Gastroesophageal sphincter (tissue), 4 donors: ENCODE measurements at places on chromosomes 3 and 15.

GRCh38 chr3:27521872-27522265, 37.7 kb upstream of the SLC4A7 start:
- no peak for ATAC-seq

DNA sequence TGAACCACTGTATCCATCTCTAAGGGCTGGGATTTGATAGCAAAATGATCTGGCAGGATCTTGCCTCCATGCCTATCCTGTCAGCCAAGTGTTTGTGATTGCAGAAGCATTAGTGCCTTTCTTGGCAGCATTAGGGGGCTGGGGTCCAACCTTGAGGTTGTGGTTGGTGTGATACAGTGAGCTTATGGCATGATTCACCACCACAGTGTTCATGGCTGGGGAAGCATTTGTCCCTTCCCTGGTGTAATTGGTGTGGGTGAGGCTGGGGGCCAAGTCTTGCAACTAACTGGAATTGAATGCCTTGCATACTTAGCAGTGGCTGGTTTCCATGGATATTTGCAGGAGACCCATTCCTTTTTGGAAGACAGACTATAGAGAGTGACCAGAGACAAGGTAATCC, 271.0 kb upstream of the TBL1XR1 start:
- peak; percentile 32 for ATAC-seq

DNA sequence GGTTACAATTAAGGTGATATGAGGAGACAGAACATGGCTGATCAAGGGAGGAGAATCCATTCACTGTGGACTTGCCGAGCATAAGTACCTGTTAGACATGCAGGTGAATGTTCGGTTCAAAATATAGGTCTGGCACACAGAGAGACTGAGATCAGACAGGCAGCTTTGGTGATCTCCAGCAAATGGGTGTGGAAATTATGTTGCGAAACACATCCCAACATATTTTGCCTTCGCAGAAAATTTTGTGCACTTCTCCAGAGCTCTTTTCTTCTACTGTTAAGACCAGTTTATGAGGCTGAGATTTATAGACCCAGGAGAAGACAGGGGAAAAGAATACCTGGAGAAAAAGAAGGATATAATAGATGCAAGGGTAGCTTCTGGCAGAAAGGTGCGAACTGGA, 183.2 kb downstream of the NEK10 start:
- no peak for ATAC-seq

GRCh38 chr3:181486141-181486885, 225.4 kb upstream of the SOX2 start:
- no peak for ATAC-seq

DNA sequence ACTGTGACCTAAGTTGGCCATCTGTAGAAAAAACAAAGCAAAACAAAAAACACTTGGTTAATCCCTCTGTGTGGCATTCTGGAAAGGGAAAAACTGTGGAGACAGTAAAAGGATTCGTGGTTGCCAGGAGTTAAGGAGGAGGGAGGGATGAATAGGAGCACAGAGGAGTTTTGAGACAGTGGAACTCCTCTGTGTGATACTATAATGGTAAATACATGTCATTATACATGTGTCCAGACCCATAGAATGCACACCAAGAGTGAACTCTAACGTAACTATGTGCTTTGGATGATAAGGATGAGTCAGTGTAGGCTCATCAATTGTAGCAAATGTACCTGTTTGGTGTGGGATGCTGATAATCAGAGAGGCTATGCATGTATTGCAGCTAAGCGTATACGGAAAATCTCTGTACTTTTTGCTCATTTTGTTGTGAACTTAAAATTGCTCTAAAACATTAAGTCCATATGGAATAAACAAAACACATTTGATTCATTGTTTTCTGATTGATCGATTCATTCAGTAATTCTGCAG, 33.4 kb downstream of the RAP2B start:
- no peak for ATAC-seq

GRCh38 chr15:67068710-67069400, 3.5 kb downstream of the SMAD3 start:
- no peak for ATAC-seq

GRCh38 chr3:12932754-12933153, 91.4 kb upstream of the RPL32 start:
- no peak for ATAC-seq

DNA sequence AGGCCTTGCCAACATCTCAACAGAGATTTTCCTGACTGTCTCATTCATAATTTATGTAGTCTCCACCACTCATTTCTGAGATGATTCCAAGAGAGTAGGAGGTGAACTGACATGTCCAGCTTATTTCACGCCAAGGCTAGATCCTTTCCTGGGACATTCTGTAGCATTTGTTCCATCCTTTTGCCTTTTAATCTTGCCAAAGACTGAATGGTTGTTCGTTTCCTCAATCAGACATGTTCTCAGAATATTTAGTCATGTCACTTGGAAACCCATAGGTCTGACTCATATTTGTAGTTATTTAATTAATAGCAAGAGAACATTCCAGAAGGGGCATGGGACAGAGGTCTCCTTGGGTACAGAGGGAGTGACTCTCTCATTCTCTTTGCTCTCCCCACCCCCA, 80.9 kb downstream of the DHX36 start:
- ATAC-seq = peak; percentile 78

DNA sequence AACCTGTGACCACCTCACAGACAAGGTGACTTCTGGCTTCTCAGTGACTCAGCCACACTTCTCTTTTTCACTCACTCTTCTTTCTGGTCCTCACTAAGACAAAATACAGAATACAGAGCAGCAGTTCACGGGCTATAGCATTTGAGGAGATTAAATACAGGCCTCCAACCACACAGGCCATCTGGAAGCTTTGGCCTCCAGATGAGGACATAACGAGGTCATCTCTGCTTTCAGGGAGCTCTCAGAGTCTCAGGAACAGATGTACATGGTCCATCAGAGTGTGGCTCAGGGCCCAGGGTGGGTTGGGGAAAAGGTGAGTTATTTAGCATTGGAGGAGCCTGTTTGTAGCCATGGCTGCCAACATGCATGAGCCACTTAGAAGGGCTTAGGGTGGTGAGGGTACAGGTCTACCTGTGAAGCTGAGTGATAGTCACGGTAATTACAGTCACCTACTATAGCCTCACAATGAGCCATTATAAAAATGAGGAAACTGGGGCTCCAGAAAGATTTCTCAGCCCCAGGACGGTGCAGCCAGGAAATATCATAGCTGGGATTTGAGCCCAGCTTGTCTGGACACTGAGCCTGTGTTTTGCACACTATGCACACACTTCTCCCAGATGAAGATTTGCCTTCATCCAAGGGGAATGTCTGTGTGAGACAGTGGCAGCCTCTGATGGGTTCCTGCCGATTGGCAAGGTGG, 159.8 kb upstream of the CTDSPL start:
- ATAC-seq = no peak

- ATAC-seq = peak; percentile 75
Observed at GRCh38 chr15:96345560-96346399, 15.3 kb downstream of the NR2F2 start.

DNA sequence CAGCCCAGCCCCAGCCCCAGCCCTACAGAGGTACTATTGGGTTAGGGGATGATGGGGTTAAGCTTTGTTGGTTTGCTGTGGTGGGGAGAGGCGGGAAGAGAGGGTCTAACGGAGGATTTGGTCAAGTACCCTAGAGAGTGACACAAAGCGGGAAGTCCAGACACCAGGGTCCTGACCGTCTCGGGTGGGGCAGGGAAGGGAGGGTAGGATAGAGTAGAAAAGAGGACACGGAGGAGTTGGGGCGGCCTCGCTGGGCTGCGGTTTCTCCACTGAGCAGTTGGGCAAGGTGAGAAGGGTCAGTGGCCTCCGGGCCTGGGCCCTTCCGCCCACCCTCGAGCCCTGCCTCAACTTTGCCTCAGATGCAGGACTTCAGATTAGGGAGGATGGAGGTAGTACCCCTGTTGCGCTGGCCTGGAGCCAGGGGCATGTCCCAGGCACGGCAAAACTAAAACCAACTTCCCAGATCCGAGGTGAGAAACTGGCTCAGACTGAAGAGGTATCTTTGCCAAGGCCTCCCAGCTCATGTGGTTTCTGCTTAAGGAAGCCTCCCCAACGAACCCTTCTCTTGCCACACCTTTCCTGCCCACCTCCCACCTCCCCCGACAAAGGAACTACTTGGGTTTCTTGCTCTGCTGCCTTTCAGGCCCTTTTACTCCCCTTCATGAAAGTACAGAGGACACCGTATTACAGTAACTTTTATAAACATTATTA, 551 bp downstream of the PML start:
- peak; percentile 3 for ATAC-seq

GRCh38 chr3:111859061-111859973, at the start of gene PHLDB2:
TSS of gene PHLDB2 (plus strand) at chr3:111859265. CDS start at chr3:111884078, 24,813 bp downstream.
- ATAC-seq = peak; percentile 83

GRCh38 chr15:70154718-70155347, 57.1 kb upstream of the TLE3 start:
- ATAC-seq = no peak

- no peak for ATAC-seq
Observed at GRCh38 chr3:147336543-147337278, 69.6 kb downstream of the ZIC4 start.

GRCh38 chr3:169295912-169296570, 367.5 kb downstream of the MECOM start:
- ATAC-seq = no peak

- no peak for ATAC-seq
Observed at GRCh38 chr3:158249183-158249582, 139.3 kb downstream of the RSRC1 start.

DNA sequence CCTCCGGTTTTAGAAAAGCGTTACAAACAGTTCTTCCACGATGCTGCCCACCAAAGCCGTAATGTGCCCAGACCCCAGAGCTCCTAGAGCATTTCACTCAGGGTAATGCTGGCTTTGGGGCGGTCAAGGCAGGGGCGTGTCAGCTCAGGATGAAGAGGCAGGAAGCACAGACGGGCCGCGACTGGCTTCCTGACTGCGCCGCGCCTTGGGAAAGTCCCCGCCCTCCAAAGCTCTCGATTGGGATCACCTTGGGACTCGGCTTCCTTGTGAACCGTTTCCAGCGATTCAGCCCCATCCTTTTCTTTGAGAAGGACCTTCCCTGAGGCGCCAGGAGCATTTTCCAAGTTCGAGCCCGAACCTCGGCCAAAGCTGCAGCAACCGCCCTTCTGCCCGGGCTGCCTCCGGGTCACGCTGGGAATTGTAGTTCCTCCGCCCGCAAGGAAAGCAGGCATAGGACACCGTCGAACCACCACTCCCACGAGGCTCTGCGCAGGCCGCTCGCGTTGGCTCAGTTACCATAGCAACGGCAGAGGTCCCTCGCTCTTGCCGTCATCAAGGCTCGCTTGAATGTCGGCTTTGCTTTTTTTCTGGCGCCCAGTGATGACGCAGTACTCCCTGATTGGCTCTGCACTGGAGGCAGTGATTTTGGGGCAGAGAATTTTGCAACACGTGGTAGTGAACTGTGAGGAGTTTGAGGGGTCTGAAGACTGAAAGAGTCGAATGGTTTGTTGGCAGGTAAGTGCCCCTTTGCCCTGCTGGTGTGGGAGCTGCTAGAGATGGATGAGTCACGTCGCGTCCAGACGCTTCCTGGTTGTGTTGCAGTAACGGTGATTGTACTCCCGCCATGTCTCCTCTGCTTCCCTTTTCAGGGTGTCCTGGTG, at the start of the genes CCDC191 and QTRT2:
Gene CCDC191 (minus strand): TSS at position 397 of the 881 bp plus-strand sequence. CDS start 60 bp downstream, at position 337.
Gene QTRT2 (plus strand): TSS at position 608 of the 881 bp plus-strand sequence. CDS start 8,521 bp downstream, outside the sequence.
- ATAC-seq = peak; percentile 99

- ATAC-seq = no peak
Observed at GRCh38 chr3:119194237-119195150, 21.1 kb downstream of the UPK1B start.

DNA sequence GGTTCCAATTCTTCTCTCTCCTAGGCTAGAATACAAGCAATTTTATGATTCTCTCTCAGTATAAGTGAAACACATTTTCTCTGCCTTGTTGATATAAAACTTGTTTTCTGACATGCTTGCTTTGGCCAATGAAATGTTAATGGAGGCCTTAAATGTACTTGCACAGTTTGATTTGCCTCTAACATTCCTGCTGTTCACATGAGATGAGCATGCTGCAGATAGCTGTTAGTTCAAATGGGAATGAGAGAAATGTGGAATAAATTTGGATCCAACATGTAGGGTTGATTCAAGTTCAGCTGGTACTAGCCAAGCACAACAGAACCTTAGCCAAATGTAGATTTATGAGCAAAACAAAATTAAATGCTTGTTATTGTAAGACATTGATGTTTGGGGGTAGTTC, 32.6 kb upstream of the FHIT start:
- no peak for ATAC-seq

DNA sequence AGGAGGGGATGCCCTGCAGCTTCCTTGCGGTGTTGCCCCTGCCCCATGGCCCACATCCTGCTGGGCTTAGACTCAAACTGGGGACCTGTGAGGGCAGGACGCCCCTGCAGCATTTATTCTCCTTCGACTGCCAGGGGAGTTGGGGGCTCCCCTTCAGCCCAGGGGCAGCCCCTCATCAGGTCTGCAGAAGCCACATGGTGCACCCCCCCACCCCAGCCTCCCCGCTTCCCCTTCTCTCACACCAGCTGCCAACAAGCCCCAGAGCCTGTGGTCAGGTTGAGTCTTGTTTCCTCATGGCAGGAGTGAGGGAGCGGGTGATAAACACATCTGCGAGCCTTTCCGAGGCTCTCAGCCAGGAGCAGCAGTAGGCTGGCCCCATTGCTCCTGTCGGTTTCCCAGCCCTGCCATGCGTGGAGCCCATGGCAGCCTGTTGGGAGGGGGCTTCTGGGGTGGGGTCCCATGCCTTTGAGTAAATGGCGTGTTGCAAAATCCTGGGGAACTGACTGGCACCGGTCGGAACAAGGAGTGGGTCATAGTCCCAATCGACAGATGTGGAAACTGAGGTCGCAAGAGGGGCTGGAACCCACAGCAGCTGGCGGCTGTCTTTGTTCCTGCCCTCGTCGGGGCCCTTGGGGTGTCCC, 27.8 kb downstream of the WNT7A start:
- ATAC-seq = no peak

GRCh38 chr3:39322936-39323335, 6.6 kb upstream of the CCR8 start:
- ATAC-seq = no peak

DNA sequence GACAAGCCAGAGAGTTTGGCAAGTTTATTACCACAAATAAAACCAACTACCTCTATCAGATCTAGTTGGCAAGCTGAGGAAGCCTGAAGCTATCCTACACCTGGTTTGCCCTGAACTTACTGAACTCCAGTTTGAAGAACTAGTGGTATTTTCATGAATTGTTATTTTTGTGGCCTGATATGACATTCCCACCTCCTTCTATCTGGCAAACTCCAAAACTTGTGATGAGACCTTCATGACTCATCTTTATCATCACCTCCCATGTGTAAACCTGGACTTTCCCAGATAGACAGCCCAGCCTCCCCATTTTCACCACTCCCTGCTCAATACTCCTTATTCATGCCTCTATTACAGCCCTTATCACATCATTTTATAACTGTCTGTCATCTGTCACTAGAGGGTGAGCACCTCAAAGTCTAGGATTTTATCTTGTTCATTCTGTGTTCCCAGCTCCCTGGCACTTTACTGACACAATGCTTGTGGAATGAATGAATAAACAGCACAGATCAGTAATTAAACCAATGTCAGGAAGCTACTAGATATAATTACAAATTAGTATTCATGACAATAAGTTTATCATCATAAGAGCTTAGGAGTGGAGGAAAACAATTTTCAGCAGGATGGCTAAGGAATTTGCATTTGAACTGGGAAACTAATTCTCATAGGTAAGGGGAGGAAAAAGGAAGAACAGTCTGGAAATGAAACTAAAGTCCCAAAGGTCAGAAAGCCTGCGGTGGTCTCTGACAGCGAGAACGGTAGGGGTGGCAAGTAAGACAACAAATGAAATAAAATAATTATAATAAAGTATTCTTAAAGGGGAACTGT, 13.2 kb upstream of the TRANK1 start:
- no peak for ATAC-seq

GRCh38 chr3:61926923-61927322, 365.6 kb downstream of the PTPRG start:
- ATAC-seq = peak; percentile 3

GRCh38 chr15:66785637-66786036, 83.6 kb downstream of the SMAD6 start:
- ATAC-seq = no peak

- ATAC-seq = no peak
Observed at GRCh38 chr3:143315766-143316165, 196.2 kb downstream of the CHST2 start.
